ENCODE measurements at places on chromosomes 1 and 21. TPM values are rescaled to one million over a fixed set of nuclear protein-coding genes. Genes with fewer than 3 reads are reported as not detected.

The CDA gene
- 2.6 TPM for total RNA-seq

The PLOD1 gene
- 49.7 TPM for total RNA-seq

The KIF2C gene
- 2.7 TPM for total RNA-seq

DNA sequence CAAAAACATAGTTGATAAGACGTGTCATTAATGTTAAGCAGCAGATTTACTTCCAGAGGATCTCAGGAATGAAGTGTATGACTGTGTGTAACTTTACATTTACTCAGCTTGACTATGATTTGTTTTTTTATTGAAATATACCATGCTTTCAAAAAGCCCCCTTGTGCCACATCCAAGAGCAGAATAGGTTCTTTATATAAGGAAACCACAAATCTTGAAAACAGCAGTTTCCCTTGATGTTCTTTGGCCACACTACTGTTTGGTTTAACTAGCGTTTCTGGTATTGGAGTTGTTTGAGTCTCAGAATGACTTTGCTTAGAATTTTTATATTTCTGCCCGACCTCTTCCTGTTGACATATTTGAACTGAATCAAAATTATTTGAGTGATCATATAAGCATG lies 25.0 kb downstream of the LRRC8C start:
- DNase-seq = no peak
- no peak overlapping the region for H3K27ac ChIP-seq
- no peaks in the 10 kb centered on the region for H3K27me3 ChIP-seq

GRCh38 chr1:184695023-184695422 lies 59.6 kb downstream of the EDEM3 start:
- H3K36me3 ChIP-seq = peaks cover 20% of the 10 kb centered on the region
- no peak overlapping the region for H3K4me3 ChIP-seq
- DNase-seq = no peak
- H3K4me1 ChIP-seq = no peaks in the 10 kb centered on the region

The MSTO1 gene
- total RNA-seq = 19.9 TPM

- H3K36me3 ChIP-seq = no peaks in the 10 kb centered on the region
- peaks cover 30% of the 10 kb centered on the region for H3K4me1 ChIP-seq
- peak within 1 kb of the TSS; percentile 85 for H3K27ac ChIP-seq
- H3K27me3 ChIP-seq = no peaks in the 10 kb centered on the region
- peak within 1 kb of the TSS; percentile 38 for H3K4me3 ChIP-seq
Measured at GRCh38 chr1:43269627-43270375, at the start of gene TMEM125. Gene TMEM125, plus strand, starts transcription at chr1:43269983. Its CDS starts 2,740 bp downstream, at chr1:43272723.

GRCh38 chr1:11067716-11068599 lies 8.1 kb upstream of the SRM start:
- no peak overlapping the region for H3K4me3 ChIP-seq
- no peak for DNase-seq
- peaks cover 69% of the 10 kb centered on the region for H3K36me3 ChIP-seq
- H3K27me3 ChIP-seq = no peaks in the 10 kb centered on the region
- no peaks in the 10 kb centered on the region for H3K4me1 ChIP-seq

The SPSB1 gene
- total RNA-seq = 31.4 TPM

GRCh38 chr1:4702932-4703331 lies 48.5 kb downstream of the AJAP1 start:
- no peak for DNase-seq
- no peaks in the 10 kb centered on the region for H3K4me1 ChIP-seq
- no peak overlapping the region for H3K27ac ChIP-seq
- H3K36me3 ChIP-seq = no peaks in the 10 kb centered on the region
- H3K27me3 ChIP-seq = no peaks in the 10 kb centered on the region

DNA sequence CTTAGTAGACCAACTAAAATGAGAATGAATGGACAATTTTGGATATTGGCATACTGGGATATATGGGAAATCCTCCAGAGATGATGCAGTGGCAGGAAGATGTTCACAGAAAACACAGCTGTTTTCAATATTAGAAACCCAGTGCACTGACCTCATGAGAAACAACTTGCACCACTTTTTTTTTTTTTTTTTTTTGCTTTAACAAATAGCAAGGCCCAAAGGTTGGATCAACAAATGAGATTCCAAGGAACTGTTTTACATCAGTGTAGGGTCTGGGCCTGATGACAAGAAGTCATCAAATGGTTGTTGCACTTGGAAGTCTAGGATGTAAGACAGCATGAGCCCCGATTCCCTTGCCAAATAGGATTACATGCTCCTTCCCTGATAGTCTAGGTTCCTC lies 110.7 kb downstream of the SLC25A24 start:
- H3K27me3 ChIP-seq = no peaks in the 10 kb centered on the region
- no peak for DNase-seq
- no peak overlapping the region for H3K27ac ChIP-seq
- H3K4me1 ChIP-seq = no peaks in the 10 kb centered on the region
- no peak overlapping the region for H3K4me3 ChIP-seq
- H3K36me3 ChIP-seq = no peaks in the 10 kb centered on the region

DNA sequence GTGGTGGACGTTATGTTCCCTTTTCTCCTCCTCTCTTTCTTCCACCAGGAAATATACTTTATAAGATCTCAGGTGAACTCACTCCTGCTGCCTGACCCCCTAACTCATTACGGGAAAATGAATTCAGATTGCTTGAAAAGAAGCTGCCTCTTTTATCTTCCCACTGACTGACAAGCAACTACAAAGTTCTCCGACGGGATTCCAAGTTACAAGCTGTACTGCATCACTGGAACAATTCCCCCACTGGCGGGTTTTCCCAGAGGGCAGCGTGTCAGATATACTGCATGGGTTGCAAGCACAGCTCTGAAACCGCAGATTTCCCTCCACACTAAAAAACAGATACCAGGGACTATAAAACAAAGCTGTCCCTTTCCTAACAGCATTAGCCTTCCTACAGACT lies 390.6 kb downstream of the KCTD3 start:
- H3K27ac ChIP-seq = no peak overlapping the region
- DNase-seq = no peak
- no peaks in the 10 kb centered on the region for H3K36me3 ChIP-seq
- H3K4me3 ChIP-seq = no peak overlapping the region

- H3K27me3 ChIP-seq = peaks cover 37% of the 10 kb centered on the region
- peak; percentile 74 for DNase-seq
- H3K27ac ChIP-seq = no peak overlapping the region
- peaks cover 34% of the 10 kb centered on the region for H3K4me1 ChIP-seq
Measured at GRCh38 chr1:47434051-47434842, 3.6 kb upstream of the FOXD2 start.

- DNase-seq = no peak
- H3K36me3 ChIP-seq = no peaks in the 10 kb centered on the region
- peak overlapping the region; percentile 9 for H3K27ac ChIP-seq
- peaks cover 35% of the 10 kb centered on the region for H3K4me1 ChIP-seq
Measured at GRCh38 chr1:198918920-198919319, 280.1 kb downstream of the PTPRC start.

DNA sequence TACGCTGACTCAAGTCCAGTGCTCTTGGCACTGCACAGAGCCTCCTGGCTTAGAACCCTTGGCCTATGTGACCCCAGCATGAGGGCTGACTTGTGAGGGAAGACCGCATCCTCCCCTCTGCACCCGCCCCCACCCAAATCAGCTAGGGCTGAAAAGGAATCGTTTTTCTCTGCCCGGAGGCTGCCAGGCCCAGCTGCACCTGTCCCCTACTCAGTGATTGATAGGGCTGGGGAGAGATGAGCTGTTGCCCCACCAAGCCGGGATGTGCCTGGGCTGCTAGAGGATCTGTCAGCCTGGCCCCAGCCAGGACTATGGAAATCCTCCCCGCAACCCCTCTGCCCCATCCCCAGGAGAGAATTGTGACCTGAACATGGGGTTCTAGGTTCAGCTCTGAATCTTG lies 20.6 kb downstream of the MYOG start:
- H3K27me3 ChIP-seq = no peaks in the 10 kb centered on the region
- no peak for DNase-seq
- no peak overlapping the region for H3K4me3 ChIP-seq
- H3K27ac ChIP-seq = no peak overlapping the region

GRCh38 chr1:176055398-176055797 lies 151.7 kb downstream of the COP1 start:
- no peak overlapping the region for H3K4me3 ChIP-seq
- no peaks in the 10 kb centered on the region for H3K4me1 ChIP-seq
- H3K36me3 ChIP-seq = no peaks in the 10 kb centered on the region
- DNase-seq = no peak

- H3K4me3 ChIP-seq = no peak overlapping the region
- H3K36me3 ChIP-seq = no peaks in the 10 kb centered on the region
- no peaks in the 10 kb centered on the region for H3K27me3 ChIP-seq
- DNase-seq = peak; percentile 93
- H3K27ac ChIP-seq = no peak overlapping the region
Measured at GRCh38 chr1:151594143-151594625, 17.7 kb upstream of the SNX27 start.

The EXOSC10 gene
- total RNA-seq = 45.9 TPM

DNA sequence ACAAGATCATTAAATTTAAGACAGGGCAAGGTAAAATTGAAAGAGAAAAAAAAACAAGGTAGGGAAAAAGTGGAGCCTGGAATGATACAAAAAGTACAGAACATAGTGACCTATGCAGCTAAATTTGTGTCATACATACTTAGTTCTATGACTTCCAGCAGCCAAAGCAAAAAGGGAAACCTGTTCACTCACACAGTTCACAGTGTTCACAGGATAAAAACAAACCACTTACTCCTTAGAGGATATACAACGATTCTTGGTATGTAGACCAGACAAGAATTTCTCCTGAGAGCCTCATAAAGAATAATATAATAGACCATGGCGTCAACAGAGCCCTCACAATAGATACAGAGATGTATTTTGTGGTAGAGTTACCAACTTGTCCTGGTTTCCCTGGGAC lies 27.5 kb downstream of the COA7 start:
- H3K27me3 ChIP-seq = no peaks in the 10 kb centered on the region
- no peak for DNase-seq
- H3K4me3 ChIP-seq = no peak overlapping the region
- H3K27ac ChIP-seq = no peak overlapping the region
- H3K36me3 ChIP-seq = no peaks in the 10 kb centered on the region

- no peak overlapping the region for H3K4me3 ChIP-seq
- H3K4me1 ChIP-seq = no peaks in the 10 kb centered on the region
- H3K27me3 ChIP-seq = no peaks in the 10 kb centered on the region
- H3K27ac ChIP-seq = no peak overlapping the region
Measured at GRCh38 chr1:14745789-14746188, 147.3 kb downstream of the KAZN start.

The GFI1 gene
- 6.5 TPM for total RNA-seq

The TGFB2 gene
- 4.2 TPM for total RNA-seq

The MYBPH gene
- total RNA-seq = 0.15 TPM

DNA sequence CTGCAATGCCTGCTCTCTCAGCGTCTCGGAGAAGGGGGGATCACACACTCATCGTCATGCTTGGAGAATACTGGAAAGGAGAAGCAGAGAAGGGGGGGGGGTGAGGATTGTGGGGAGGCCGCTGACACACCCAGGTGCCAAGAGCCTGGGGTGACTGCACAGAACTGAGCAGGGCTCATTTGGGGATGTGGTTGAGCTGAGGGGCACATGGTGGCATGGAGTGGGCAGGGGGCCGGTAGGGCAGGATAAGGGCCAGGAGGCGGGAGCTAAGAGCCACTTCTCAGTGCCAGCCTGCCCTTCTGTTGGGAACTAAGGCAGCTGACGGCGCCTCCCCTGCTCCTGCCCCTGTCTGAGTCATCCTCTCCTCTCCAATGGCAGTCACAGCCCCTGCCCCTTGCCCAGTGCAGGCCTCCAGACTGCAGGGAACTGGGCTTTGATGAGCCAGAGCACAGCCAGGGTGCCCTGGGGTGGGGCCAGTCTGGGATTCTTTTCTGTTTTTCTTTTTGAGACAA lies 27.2 kb downstream of the MRPL37 start:
- H3K27ac ChIP-seq = no peak overlapping the region

GRCh38 chr1:113275691-113276090 lies 114.6 kb upstream of the MAGI3 start:
- DNase-seq = no peak
- H3K4me1 ChIP-seq = peaks cover 4% of the 10 kb centered on the region
- no peaks in the 10 kb centered on the region for H3K27me3 ChIP-seq
- no peak overlapping the region for H3K27ac ChIP-seq

DNA sequence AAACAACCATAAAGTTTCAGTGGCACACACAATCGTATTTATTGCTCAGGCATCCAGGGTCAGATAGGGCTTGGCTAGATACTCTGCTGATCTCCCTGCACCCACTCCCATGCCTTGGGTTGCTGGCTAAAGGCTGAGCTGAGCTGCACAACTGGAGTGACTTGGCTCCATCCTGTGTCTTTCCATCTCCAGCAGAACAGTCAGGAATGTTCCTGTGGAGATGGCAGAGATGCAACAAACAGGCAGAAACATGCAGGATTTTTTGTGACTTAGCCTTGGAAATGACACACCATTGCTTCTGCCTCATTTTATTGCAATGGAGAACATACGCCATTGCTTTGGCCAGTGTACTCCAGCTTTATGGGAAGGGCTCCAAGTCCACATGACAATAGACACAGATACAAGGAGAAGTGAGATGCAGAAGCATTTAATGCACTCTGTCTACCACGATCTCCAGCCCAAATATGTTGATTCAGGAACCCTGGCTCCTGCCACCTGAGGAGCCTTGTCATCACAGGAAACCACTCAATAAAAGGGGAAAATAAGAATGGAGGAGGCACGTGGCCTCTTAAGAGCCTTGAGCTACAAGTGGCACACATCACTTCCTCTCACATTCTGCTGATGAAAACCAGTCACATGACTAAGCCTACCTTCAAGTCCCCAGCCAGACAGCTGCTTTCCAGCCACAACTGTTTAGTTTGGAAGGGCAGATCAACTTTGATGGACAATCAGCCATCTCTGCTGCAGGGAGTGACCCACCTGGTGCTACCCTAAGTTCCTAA lies 10.1 kb upstream of the GUCA2B start:
- DNase-seq = no peak
- H3K36me3 ChIP-seq = no peaks in the 10 kb centered on the region
- no peak overlapping the region for H3K4me3 ChIP-seq
- H3K27me3 ChIP-seq = no peaks in the 10 kb centered on the region
- H3K27ac ChIP-seq = no peak overlapping the region

GRCh38 chr1:158969166-158969565 lies 37.8 kb downstream of the PYHIN1 start:
- no peak for DNase-seq
- no peaks in the 10 kb centered on the region for H3K4me1 ChIP-seq
- no peaks in the 10 kb centered on the region for H3K27me3 ChIP-seq
- H3K4me3 ChIP-seq = no peak overlapping the region
- no peaks in the 10 kb centered on the region for H3K36me3 ChIP-seq

The CFHR4 gene
- not detected for total RNA-seq

The GRHL3 gene
- total RNA-seq = not detected

The INTS7 gene
- total RNA-seq = 10.9 TPM

The FCGR3A gene
- 80.7 TPM for total RNA-seq

GRCh38 chr1:52651904-52652303 lies 18.9 kb downstream of the SHISAL2A start:
- H3K4me3 ChIP-seq = no peak overlapping the region

The CHIA gene
- total RNA-seq = not detected

The FAM72D gene
- 0.26 TPM for total RNA-seq

Data from upper lobe of left lung (tissue), 6 donors.